ENCODE measurements at places on chromosomes 4 and X.

DNA sequence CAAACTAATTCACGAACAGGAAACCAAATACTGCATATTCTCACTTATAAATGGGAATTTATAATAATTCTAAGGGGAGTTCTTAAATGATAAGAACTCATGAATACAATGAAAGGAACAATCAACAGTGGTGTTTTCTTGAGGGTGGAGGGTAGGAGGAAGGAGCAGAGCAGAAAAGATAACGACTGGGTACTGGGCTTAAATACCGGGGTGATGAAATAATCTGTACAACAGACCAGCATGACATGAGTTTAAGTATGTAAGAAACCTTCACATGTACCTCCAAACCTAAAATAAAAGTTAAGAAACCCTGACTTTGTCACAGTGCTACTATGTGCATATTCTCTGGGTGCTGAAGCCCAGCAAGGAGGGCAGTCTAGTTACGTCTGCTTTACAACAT is 6.6 kb downstream of the FREM3 start:
- no peak for DNase-seq

- DNase-seq: peak; percentile 36
These were observed 2.9 kb downstream of the PDGFRA start for GRCh38 chr4:54231768-54232688.

- DNase-seq: no peak
These were observed 3.7 kb downstream of the KLB start for GRCh38 chr4:39410415-39410814.

- DNase-seq: no peak
These were observed 176.6 kb downstream of the PALLD start for GRCh38 chr4:168673476-168673875.

DNA sequence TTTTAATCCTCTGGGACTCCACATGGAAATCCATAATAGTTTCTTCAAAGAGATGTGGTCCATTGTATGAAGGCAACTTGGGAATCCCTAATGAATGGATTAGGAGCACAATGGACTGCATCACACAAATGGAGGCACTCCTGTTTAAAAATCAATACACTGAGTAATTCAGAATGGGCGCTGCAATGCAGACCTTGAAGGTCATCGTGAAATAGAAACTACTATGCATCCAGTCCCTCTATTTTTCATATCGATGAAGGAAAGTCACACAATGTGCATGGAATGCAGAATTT is 98.8 kb upstream of the EGFL6 start:
- DNase-seq: no peak

DNA sequence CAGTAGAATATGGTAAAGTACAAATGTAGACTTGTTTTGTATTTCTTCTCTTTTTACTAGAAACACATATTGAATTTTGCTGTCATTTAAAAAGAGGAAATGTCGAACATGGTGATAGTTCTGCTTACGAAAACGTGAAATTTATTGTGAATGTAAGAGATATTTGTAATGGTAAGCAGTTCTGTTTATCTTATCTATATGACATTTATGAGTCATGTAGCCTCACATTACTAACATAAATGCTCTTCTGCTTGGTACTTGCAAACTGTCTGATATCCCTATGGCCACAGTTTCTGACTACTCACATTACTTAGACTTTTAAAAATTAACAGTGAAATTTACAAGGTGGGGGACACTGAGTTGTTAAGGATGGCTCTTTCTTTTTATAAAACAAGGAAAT is 57.9 kb downstream of the PASD1 start:
- DNase-seq: no peak

- no peak for DNase-seq
These were observed 48.2 kb upstream of the PASD1 start for GRCh38 chrX:151515237-151515636.

DNA sequence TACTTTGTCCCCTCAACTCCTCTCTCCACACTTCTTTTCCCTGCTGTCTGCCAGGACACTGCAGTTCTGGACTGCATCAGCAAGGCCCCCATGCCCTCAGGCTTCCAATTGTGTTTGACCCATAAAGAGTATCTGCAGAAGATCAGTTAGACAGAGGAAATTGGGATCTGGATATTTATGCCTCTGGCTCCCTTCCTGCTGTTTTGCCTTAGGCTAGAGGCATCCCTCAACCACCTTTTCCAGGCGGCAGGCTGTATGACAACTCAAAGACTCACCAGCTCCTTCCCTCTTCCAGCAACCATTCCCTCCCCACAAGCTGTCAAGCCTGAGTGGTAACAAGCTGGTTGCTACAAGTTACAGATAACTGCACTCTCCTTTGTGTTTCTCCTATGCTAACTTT is 66.4 kb upstream of the NDP start:
- no peak for DNase-seq

- no peak for DNase-seq
These were observed 278.6 kb downstream of the ADGRA3 start for GRCh38 chr4:22237155-22237751.

DNA sequence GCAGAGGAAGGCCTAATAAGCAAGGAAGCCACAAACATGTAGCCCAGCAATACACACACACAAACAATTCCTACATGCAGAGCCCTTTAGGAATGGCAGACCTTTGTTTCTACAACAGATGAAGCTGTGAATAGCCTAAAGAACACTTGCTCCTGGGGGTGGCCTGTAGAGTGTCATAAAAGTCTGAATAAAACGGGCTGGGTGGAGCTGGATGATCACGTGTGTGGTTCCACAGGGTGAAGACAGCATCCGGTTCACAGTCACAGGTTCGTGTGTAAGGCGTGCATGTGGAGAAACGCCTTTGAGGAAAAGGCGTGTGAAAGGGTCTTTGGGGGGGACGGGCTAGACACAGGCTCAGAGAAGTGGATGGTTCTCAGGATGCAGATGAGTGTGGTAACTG is 156.1 kb downstream of the AFAP1 start:
- DNase-seq: no peak

GRCh38 chrX:149630681-149631233 is 835 bp downstream of the TMEM185A start:
- DNase-seq: peak; percentile 18

DNA sequence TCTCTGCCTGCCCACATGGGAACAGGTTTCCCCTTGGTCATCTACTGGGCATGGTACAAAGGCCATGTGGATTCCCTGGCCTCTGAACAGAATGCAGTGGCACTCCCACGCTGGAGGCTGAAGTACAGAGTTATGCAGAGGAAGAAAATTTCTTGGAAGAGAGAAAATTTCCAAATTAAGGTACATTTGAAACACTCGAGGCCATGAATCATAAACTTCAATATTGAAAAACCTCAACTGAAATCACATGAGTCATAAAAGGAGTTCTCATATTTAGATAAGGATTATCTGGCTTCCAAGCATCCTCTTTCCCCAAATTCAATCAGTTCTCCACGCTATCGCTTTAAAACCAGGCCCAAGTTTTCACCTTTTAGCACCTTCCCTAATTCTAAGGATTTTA is 28.1 kb upstream of the TXK start:
- DNase-seq: no peak

DNA sequence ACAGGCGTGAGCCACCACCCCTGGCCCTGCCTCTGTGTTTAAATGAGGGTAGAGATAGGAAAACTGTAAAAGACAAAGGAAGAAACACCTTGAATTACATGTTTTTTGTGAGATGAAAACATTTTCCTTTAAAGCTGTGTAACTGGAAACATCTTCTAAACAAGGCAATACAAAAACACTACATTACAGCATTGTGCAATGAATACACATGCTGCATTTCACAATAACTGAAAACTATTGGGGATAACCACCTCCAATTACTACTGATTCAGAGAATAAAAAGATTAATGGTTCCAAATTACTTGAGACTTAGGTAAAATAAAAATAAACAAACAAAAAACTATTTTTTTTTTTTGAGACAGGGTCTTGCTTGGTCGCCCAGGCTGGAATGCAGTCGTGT is 7.6 kb upstream of the OGT start:
- DNase-seq: no peak

DNA sequence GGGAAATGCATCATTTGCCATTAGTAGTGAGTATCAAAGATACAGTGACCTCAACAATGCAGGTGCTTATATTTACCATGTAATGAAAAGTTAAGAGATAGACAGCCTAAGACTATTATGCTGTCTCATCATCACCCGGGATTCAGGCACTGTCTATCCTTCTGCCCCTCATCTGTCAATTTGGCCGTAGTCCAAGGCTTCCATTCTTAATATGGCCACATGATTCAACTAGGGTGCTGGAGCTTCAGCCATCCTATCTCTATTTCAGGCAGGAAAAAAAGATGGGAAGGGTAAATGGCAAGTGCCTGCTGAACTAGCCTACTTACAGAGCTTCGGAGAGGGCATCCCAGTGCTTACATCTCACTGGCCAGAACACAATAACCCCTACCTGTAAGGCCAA is 196.7 kb upstream of the LNX1 start:
- DNase-seq: no peak

DNA sequence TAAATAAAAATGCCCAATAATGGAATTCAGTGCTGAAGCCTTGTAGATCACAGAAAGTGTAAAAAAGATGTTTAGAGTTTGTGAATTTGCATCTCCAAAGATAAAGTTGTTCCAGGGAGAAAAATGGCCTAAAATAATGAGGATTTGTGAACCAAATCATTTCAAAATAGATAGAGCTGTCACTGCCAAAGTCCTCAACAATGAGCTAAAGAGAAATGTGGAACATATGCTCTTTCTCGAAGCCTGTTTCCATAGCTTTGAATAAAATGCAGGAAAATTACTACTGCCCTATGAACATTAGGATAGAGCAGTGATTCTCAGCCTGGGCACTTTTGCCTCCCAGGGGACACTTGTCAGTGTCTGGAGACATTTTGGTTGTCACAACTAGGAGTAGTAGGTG is 3.4 kb upstream of the AP1S2 start:
- DNase-seq: no peak

Measured in Daoy (cell line).